C1 segment of cervical spinal cord (tissue), 14 donors: ENCODE measurements at places on chromosomes 2 and 18.

- DNase-seq, result no peak
These were observed 175.0 kb upstream of the PARD3B start for GRCh38 chr2:204370172-204370718.

DNA sequence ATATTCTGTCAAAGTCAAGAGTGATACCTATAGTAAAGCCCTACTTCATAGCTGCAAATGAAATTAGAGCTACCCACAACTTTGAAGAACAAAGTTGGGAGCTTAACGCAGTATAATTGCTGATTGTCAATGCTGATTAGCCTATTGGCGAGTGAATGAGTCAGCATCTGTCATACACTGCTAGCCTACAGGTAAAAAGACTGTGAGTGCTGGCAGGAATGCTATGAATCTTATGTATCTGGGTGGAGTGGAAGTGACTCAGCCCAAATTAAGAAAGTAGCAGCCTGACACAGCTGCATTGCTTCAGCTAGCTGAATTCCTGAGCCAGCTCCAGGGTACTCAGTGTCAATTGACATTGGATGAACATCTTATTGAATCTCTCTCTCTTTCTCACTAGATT lies 179.4 kb upstream of the DCC start:
- DNase-seq, result no peak

GRCh38 chr18:49682173-49682802 lies 120.4 kb downstream of the LIPG start:
- DNase-seq, result no peak

DNA sequence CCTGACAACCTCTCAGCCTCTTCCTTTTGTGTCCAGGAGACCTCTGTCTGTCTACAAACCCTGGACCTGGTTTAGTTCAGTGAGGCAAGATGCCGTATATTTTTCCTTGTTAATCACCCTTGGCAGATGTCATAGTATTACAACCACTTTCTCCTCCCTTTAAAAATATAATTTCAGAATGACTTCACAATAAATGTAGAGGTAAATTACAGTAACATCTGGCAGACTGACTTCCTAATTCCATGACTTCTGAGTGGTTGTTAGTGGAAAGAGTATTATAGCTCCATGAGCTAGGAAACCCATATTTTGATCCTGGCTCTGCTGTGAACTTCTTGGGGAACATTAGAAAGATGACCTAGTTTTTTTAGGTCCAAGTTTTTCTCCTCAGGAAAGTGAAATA lies 39.5 kb downstream of the SPATS2L start:
- no peak for DNase-seq

DNA sequence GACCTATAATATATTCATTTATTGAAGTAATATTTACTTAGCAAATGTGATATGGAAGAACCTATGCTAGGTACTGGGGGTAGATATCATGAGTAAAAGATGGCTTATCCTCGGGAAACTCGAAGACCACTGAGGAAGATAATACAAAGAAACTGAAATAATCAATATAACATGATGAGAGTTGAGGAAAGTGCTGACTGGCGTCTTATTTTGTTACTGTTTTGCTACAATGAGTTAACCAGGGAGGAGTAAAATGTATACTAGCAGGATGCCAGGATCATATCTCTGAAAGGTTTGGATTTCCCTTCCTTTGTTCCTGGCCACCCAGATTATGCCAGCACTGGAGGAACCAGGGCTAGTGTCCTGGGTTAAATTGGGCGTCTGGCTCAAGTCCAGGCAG lies 111.7 kb upstream of the SPATS2L start:
- no peak for DNase-seq
